Activated CD4-positive, alpha-beta T cell treated with anti-CD3 and anti-CD28 coated beads, Interleukin-2, Interleukin-6, amounts not matched to agents 100 ng/mL and 50 ng/mL, durations not matched to agents 16 hours and 8 hours (primary cell): ENCODE measurements at places on chromosomes 5 and 9.
A peak's percentile ranks its signal among the peaks of the same experiment; 100 is the strongest.

DNA sequence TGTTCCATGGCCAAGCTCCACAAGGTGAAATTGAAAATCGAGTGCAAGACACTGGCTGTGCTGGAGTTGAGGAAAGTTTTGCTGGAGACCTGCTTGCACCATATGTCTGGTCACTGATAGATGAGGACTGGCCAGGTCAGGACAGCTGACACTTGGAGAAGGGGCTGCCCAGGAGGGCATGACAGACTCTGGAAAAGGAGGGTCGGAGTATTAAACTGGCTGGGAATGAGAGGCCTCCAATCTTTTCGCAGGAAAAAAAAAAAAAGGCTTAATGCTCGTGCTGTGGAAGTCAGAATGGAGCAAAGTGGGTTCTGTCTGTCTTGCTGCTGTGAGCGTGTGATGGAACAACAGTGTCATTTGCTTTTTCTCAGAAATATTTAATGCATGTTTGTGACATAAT, 5.5 kb downstream of the TENT4A start:
- DNase-seq: no peak

- no peak for DNase-seq
These were observed 142.1 kb downstream of the MLLT3 start for GRCh38 chr9:20480249-20480648.

- DNase-seq: peak; percentile 47
These were observed 177.0 kb downstream of the CDK5RAP2 start for GRCh38 chr9:120402741-120403542.

GRCh38 chr5:139262059-139262741, 31.3 kb upstream of the MATR3 start:
- no peak for DNase-seq

- DNase-seq: no peak
These were observed 10.8 kb upstream of the ARSI start for GRCh38 chr5:150313501-150313900.

DNA sequence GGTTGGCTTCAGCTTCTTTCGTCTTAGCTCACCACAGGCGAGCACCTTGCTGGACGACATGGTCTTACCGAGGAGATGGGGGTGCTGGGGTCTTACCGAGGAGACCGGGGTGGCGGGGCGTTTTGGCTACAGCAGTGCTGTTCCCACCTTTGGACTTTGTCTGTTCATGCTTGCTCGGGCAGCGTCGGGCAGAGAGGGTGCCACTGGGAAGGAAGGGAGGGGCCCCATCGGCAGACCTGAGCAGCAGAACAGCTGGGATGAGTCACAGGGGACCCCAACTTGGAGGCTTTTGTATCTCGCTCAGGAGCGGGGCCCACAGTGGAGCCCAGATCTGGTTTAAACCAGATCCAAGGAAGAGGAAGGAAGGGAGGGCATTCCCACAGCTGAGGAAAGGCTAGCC, 106.0 kb upstream of the CACNA1B start:
- no peak for DNase-seq

GRCh38 chr9:103816146-103816545, 278.0 kb upstream of the SMC2 start:
- no peak for DNase-seq

- no peak for DNase-seq
These were observed 1350.1 kb upstream of the ACO1 start for GRCh38 chr9:31034311-31034710.

DNA sequence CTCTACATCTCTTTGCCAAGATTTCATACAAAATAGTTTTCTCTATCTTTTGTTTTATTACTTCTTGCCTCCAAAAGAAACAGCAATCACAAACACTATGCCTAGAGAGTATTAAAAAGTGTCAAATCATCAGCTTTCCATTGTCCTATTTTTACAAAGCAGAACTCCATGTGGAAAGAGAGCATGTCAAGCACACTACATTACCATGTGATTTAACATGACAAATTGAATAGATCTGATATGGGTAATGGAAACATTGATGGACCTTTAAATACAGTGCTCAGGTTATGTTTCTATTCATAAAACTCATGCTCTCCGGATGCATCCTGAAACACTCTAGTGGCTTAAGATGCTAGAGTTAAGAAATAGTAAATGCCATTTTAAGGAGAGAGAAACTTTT, 791.4 kb upstream of the CTNND2 start:
- DNase-seq: no peak

- no peak for DNase-seq
These were observed 1174.5 kb downstream of the DTWD2 start for GRCh38 chr5:117813850-117814249.

GRCh38 chr9:33153666-33154065, 13.5 kb downstream of the B4GALT1 start:
- no peak for DNase-seq

DNA sequence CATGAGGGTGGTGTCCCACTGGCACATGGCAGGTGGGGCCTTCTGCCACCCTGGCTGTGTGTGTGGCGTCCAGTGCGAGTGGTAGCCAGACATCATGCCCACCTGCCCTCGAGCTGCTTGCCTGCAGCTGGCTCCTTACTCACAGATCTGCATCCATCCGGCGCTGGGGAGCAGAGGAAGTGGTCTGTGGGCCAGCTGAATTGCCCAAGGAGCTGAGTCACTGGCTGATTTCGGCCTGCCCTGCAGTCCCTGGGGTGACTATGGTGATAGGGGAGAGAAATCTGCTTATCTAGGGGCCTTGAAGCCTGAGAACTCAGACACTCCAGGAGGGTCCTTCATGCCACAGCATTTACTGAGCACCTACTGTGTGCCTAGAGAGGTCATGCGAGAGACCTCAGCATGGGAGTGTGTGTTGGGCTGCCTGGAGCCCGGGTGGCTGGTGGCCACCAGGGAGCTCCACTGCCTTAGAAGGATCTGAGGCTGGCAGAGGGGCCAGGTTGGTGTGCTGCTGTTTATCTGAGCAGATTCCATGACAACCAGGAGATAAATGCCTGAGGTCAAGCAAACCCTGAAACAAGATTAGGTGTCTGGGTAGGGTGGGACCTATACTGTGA, 57.1 kb downstream of the SLC22A5 start:
- DNase-seq: peak; percentile 91

DNA sequence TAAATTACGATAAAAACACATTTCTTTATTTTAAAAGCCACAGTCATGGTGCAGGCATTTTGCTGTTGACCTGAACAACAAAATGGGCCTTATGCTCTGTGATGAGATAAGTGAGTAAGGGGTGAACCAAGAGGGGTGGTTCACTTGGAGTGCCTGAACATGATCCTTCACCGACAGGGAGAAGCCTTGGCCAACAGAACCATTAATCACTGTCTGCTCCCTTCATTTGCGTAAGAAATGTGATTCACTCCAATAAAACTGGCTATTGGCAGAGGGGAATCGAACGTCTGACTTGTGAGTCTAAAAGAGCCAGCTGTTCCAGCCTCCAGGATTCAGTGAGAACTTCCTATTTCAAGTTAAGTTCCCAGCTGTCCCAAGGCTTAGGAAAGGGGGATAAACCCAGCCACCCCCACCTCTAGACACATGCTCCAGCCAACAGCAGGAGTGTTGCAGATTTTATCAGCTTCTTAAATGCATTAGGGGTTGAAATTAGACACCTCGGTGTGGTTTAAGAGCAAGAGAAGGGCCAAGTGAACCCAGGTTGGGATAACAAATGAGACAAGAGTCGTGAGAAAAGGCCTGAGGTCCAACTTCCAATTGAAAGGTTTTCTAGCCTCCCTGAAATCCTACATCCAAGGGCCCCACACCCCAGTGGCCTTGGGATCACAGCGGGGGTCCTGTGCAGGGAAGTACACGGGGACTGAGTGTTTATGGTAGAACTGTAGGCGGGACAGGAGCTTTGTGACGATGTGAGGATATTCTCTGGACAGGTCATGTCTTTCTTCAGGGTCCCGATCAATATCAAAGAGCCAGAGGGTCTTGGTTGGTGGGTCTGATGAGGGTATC, 131.4 kb upstream of the LHFPL2 start:
- DNase-seq: no peak

DNA sequence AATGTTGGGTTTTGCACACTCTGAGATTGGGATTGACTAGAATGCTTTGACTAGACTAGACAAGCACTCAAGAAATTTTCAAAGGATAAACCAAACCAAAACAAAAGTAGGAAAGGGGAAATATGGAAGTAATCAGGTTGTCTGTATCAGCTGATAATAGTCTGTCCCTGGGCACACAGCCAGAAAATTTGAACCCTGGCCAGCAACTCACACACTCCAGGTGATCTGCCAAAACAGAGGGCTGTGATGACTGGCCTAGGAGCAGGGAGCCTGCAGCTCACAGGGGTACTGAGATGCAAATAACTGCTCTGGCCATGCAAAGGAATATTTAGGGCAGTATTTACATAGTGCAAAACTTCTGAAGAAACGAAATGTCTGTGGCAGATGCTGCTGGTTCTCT, 112.3 kb upstream of the SMIM23 start:
- DNase-seq: no peak
